ENCODE measurements at places on chromosomes 2 and 18.

DNA sequence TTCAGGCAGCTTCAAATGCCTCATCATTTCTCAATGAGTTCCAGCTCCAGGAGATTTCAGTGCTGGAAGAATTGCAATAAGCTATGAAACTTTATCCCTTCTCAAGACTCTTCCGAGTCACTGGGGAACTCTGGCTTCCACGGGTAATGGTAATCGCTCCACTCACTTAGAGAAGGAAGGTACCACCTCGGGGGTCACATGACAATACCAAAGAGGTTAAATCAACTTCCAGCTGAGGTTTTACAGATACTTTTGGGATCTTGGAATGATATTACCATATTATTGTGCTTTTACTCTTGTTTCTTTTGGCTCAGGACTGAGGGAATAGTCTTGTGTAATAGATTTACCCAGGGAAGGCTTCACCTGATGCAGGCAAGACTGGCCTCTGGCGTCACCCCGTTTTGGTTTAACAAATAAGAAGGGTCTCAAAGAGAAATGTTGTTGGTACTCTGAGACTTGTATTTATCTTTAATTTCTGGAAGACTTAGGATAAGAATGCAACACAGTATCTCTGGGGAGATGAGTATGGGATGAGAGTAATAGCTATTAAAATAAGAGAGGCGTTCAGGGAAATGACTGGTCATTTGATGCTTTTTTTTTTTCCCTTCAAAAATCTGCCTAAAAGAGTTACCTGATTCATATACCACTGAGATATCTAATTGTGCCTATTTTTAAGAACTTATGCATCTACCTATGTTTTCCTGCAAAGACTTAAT, 316.9 kb upstream of the ZEB2 start:
- DNase-seq = no peak

- no peak for DNase-seq
Observed at GRCh38 chr2:70467831-70468779, 85.5 kb downstream of the TGFA start.

GRCh38 chr2:102166189-102166845, 20.5 kb upstream of the IL1RL2 start:
- no peak for DNase-seq

DNA sequence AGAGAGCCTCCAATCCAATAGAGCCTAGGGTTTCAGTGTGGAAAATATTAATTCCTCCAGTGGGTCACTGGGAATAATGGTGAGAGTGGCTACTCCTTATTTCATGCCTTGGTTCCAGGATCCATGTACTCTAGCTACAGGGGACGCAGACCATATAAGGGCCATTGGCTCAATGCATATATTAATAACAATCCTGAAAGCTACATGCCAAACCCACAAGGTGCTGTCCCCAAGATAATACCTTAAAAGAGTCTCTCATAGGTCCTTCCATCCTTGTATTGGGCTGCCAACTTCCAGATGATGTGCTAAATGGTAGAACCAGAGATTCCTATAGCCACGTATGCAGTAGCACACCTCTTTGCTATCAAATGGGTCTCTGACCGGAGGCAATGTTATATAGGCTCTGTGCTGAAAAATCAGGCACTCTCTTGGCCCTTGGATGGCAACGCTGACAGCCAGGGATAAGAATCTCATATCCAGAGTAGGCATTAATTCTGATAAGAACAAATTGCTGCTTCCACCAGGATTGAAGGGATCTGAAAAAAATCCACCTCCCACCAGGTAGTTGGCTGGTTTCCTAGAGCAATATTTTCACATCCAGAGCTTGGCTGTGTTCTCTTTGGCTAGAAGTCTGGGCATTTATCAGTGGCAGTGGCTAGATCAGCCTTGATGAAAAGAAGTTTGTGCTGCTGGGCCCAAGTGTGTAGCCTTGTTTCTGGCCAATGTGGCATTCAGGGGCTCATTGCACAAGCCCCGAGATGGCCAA, 218.1 kb upstream of the MGAT5 start:
- DNase-seq = no peak

GRCh38 chr18:3538456-3538855, 88.5 kb downstream of the TGIF1 start:
- no peak for DNase-seq

DNA sequence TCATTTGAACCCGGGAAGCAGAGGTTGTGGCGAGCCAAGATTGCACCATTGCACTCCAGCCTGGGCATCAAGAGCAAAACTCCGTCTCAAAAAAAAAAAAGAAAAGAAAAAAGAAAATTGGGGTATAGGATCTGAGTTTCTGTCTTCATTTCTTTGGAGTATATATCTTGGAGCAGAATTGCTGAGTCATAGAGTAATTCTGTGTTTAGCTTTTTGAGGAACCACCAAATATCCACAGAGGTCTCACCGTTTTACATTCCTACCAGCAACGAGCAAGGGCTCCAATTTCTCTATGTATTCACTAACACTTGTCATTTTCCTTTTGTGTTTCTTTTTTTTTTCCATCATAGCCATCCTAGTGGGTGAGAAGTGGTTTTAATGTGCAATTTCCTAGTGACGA, 87.6 kb upstream of the TEX51 start:
- DNase-seq = no peak

Measured in stimulated activated CD8-positive, alpha-beta memory T cell treated with anti-CD3 and anti-CD28 coated beads, Interleukin-4, amount 100 ng/mL, for 1 hour (primary cell).